ENCODE measurements at places on chromosomes 7 and 10.

DNA sequence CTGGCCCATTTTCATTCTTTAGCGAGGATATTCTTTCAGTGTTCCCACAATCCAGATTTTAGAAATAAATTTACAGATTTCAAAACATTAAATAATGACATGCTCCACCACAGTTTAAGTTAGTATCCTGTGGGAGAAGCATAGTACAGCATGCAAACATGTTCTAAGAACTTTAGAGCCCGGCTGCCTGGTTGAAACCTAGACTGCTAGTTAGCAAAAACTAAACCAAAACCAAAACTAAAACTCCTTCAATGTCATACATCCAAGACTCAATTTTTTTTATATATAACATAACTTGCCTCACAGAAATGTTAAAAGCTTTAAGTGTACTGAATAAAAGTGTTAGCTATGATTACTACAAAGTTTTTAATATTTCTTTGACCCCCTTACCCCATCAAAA is 17.0 kb downstream of the TRA2A start:
- DNase-seq, result no peak

DNA sequence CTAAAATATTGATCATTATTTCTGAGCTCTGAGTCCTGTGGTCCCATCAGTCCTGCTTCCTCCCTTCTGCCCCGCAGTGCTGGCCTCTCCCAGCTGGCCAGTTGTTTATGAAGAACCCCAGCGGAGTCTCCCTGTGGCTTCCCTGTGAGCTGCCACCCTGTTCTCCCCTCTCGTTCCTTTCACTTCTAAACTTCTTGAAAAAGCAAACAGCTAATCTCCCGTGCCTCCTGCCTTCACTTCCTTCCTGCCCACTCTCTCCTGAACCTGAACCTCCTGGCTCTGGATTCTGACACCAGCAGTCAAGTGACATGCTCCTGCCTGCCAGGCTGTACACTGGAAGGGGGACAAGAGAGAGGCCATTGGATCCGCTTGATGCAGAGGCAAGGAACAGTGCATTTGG is 63.7 kb upstream of the ZPBP start:
- DNase-seq, result no peak

- DNase-seq, result no peak
Measured at GRCh38 chr7:98217623-98218582, 6.7 kb downstream of the BHLHA15 start.

DNA sequence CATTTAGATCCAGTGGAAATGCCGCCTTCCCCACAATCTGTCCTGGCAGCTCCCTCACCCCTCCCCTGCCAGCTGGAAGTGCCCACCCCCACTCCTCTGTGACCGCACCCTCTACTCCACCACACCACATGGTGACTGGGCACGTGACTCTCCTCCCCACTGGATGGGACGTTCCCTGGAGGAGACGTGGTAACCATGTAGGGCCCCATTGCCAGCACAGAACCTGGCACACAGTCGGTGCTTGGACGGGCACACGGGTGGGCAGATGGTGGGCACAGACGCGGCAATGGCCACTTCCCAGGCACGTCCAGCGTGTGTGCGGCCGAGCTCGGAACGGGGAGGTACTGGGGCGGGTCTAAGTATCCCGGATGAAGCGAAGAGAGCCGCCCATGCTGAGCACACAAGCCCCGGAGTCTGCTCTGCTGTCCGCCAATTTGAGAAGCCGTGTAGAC is 245.6 kb downstream of the MAD1L1 start:
- DNase-seq, result no peak

GRCh38 chr7:47327698-47328391 is 254.1 kb downstream of the TNS3 start:
- DNase-seq, result peak; percentile 49

DNA sequence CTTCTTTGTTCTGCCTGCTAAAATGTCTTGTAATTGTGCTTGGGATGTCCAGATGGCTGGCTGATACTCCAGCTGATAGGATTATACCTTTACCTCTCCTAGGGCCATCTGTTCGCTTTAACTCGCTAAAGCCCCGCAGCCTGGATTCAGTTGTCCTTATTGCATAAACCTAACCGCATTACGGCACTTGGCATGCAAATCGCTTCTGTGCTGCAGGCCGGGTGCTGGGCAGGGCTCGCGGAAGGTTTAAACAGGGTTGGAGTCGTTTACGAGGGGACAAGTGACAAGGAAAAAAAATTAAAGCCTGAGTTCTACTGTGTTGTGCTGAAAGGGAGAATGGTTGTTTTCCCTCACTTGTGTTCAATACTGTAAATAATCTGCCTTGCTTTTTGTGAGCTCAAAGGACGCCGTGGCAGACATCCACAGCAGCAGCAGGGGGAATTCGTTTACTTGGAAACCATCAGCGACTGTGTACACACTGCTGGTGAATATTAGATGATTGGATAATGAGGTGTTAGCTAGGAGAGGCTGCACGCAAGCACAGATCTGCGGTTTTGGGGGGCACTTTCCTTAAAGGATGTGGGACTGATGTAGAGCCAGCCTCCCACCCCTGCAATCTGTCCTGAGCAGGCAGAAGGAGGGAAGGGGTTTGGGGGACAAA is 93.0 kb downstream of the EBF3 start:
- no peak for DNase-seq

GRCh38 chr7:74334030-74334429 is 44.8 kb downstream of the CLIP2 start:
- peak; percentile 42 for DNase-seq

DNA sequence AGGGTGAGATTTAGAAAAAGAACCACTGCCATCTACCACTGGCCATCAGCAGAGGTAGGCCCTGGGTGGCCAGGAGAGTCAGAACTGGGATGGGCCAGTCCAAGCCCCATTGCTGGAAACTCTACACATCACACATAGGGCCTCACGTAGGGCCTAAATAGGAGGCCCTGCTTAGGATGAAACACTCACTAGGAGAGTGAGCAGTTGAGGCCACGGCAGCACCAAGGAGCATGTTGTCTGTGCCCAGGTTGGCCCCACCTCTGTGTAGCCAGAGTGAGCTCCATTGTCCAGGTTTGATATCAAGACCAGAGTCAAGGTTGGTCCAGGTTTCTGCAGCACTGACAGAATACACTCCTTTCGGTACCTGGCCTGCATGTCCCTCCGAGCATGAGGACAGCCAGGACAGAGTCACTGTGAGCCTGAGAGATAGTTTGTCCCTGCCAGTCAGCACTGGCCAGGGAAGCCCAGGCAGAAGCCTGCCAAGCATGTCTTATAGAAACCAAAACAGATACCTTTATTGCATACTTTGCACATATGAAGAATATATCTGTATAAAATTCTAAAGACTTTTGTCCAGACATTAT is 77.9 kb upstream of the CAMK2B start:
- no peak for DNase-seq

GRCh38 chr10:43940898-43941837 is 292.5 kb upstream of the ZNF32 start:
- no peak for DNase-seq

GRCh38 chr10:119211176-119211575 is 3.8 kb downstream of the GRK5 start:
- no peak for DNase-seq

DNA sequence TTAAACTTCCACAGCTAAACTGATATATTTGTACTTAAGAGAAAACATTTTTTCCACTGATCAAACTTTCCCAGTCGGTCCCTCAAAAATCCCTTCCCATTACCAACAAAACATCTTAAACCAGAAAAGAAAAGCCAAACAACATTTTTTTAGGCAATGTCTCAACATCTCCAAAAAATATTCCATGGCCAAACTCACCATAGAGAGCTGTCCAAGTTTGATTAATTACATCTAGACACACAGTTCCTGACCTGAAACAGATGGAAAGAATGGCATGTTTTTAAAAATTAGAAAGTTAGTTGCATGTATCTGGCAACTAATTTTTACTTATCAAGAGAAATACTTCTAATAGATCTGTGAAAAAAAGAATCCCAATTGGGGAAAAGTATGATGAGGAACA is 95.4 kb downstream of the UBE2H start:
- DNase-seq, result no peak

GRCh38 chr10:33331379-33331694 is 3.1 kb downstream of the NRP1 start:
- DNase-seq, result no peak

GRCh38 chr7:108351729-108352131 is 104.5 kb downstream of the NRCAM start:
- DNase-seq, result no peak

GRCh38 chr10:128943111-128943510 is 523.9 kb upstream of the MGMT start:
- DNase-seq, result no peak

DNA sequence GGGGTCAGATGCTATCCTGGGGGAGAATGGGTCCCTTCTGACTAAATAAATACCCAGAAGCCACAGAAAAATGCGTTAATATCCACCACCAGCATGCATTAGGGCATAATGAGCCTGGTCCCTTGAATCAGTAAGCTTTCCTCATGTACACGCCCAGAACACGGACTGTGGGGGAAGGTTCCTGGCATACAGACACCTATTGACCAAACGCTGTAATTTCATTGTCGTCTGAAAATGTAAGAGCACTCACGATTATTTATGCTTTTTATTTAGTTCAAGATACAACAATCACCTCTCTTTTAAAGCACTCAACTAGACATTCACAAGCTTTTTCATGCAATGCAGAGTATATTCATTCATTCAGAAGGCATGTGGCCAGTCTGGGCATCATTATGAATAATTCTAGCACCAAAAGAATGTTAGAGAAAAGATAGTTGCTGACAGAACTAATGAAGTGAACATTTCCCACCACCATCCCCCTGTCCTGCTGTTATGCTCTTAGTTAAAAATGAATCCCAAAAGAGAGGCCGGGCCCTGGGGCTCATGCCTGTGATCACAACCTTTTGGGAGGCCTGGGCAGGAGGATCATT is 101.0 kb downstream of the SVIL start:
- no peak for DNase-seq

DNA sequence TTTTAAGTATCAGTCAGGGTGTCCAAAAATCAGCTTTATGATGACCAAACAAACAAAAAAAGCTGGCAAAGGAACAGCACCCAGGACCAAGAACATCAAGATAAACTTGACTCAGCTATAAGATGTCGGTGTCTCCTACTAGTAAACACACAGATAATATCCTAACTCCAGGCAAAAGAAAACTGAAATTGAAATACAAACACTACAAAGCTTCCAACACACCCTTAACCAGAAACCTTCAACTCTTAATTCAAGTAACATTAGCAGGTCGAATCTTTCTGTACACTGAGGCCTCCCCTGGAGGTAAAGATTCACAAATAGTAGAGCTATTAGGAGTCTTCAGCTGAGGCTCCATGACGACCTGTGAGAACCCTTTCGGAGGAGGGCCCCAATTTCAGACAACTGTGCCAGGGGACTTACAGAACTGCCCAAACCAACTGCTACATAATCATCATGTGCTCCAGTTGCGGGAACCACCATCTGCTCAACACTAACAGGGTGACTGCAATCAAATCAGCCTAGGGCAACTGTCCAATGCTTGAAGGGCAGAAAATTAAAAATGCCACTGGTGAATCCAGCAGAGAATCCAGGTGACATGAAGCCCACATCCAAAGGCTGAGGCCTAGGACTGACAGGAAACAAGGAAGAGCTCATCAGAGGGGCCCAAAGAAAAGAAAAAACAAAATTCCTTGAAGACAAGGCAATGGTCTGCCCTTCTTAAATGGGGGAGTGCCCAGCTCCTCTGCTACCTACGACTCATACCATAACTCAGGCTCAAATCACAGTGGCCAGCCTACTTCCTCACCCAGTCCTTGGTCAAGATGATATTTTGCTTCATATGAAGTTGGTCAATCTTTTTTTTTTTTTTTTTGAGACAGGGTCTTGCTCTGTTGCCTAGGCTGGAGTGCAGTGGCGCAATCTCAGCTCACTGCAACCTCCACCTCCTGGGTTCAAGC is 20.0 kb downstream of the XPNPEP1 start:
- DNase-seq, result no peak

DNA sequence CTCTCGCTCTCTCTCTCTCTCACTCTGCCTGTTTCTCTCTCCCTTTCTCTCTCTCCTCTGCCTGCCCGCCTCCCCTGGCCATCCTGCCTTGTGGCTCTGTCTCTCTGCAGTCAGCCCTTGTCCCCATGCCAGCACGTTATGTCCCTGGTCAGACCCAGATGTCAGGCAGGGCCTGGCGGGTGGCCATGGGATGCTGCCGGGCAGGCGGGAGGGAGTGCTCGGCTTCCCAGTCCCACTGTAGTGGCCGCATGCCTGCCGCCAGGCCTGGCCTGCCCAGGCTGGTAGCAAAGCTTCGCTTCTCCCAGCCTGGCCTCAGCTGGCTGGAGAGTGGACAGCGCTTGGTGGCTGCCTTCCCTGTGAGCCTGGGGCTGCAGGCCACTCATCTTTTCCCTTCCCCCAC is 121.5 kb upstream of the ZNF716 start:
- no peak for DNase-seq

DNA sequence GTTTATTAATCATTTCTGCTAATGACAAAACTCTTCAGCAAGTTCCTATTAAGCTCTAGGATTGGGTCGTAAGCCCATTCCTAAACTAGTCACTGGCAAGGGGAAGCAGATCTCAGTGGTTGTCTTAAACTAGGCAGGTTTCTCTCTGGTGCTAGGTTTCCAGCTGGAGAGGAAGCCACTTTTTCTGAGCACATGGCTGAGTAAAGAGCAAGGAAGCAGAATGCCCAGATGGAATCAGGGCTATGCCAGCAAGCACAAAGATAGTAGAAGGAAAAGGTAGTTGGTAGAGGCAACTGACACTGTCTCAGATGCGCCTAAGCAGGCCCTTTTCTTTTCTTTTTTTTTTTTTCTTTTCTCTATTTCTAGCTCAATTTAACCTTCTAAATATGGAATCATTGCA is 224.9 kb downstream of the EXOC4 start:
- no peak for DNase-seq

- no peak for DNase-seq
Measured at GRCh38 chr10:68111584-68111983, 2.3 kb downstream of the MYPN start.

Measured in AG04450 (cell line).